ENCODE measurements at places on chromosomes 2 and 18.
A peak's percentile ranks its signal among the peaks of the same experiment; 100 is the strongest.

GRCh38 chr2:229947544-229947943 is 25.2 kb downstream of the FBXO36 start:
- no peak for DNase-seq

DNA sequence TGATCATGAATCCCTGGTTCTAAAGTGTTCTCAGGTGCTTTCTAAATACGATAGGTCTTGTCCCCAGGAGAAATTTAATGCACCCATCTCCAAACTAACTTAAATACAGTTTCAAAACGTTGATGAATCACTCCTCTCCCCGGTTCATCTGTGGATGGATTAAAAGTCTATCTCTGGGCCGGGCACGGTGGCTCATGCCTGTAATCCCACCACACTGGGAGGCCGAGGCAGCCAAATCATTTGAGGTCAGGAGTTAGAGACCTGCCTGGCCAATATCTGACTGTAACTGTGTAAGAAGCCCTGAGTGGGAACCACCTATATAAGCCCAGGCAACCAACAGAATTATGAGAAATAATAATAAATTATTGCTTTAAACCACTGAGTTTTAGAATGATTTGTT is 78.7 kb downstream of the LONRF2 start:
- DNase-seq, result no peak

GRCh38 chr18:37586656-37587225 is 21.1 kb upstream of the CELF4 start:
- no peak for DNase-seq

- DNase-seq, result no peak
Observed at GRCh38 chr2:43531251-43531650, 64.6 kb downstream of the THADA start.

DNA sequence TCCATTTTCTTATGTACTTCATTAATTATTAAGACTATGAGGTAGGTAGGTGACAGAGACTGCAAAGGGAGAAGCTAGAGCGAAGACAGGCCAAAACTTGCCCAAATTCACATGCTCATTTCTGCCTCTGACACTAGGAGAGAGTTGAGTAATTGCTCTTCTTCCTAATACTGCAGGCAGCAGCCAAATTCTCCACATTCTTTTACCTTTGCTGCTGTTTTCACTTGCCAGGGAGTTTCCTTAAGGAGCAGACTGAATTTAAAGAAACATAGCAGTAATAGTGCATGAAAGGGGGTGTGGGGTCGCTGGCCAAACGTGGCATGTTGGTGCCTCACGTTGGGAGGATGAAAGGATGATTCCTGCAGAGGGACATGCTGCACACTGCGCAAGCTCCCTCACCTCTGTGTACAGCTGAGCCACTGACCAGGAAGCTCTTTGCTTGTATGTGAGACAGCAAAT is 12.3 kb downstream of the CRIM1 start:
- no peak for DNase-seq

DNA sequence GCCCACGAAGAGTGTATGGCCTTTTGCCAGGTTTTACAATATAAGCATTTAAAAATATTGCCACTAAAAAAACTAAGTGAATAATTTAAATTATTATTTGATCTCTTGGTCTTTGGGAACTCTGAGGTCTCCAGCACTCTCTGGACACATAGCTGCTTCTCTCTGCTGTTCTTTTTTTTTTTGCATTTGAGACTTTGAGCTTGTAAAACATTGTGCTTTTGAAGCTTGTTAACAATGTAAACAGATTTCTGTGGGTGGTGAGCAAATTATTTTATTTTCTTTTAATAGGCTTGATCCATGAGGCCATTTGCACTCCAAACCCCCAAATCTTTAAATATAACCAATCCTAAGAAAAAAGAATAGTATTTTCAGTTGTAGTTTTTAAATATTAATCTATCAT is 42.0 kb downstream of the DCAF17 start:
- DNase-seq, result no peak

DNA sequence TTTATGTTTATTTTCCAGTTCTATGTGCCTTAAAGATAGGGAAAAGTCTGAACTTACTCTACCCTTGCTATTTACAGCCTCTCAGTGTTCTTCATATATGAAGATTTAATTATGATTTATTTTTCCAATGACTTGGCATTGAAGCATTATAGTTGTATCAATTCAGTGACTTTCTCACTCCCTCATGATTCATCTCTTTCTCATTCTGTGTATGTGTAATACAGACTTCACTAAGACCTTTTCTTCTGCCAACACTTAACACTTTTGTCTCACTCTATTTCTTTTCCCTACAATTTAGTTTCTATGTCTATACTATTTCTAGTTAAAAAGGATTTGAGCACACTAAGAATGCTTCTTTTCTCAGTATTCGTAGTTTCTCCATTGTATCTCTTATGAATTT is 1470.3 kb upstream of the ACVR2A start:
- DNase-seq, result no peak

DNA sequence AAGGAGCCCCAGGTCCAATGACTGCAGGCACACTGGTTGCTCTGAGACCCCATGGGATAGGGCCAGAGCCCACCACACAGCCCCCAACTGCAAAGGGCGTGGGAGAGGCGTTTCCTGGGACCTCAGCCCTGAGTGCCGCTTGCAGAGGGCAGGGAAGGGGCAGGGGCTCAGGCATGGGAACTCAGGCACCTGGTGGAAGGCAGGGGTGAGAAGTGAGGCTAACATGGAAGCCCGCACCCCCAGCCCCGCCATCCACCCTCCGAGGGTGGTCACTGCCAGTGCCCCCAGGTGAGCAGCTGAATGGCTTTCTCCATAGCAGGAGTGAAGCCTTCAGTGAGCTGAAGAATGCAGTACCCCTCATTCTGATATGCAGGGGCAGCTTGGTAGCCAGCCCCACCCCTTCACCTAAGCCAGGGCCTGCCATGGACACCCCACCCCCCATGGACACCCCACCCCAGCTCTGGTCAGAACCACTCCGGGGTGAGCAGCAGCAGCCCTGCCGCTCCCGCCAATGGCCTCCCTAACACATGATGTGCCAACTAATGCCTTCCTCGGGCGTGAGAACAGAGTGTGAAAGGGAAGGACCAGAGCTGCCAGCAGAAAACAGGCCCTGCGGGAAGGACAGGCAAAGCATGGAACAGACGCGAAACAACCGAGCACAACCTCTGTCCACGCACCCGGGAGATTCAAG is 6.6 kb downstream of the KIF1A start:
- DNase-seq, result no peak

DNA sequence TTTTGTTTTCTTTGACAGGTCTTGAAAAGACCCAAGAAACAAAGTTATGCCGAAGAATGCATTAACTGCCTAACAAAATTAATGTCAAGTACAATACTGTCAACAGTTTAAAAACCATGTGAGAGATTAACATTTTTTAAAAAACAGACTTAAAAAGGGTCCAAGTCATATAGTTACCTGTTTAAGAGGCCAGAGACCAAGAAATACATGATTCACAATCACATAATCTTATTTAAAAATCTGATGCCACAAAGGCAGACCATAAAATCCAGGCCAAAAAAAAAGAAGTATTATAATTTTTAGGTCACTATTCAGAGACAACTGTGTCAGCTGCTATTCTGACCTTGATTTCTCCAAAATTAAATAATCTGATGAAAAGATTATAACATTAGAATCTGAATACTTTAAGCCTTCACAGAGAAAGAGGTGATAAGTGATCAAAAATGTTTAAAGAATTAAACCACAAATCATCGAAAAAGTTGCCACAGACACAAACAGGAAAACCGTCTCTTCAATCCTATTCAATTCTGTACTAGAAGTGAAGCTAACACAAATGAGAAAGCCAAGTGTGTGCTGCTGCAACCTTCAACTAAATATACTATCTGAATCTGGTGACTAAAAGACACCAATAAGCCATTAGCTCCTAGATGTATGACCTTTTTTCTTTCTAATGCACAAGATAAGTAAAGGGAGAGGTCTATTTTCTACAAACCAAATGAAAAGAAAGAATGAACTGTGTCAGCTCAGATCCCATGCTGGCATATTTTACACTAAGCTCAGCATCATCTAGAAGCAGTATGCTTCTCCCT is 286.0 kb downstream of the ZEB2 start:
- peak; percentile 51 for DNase-seq

DNA sequence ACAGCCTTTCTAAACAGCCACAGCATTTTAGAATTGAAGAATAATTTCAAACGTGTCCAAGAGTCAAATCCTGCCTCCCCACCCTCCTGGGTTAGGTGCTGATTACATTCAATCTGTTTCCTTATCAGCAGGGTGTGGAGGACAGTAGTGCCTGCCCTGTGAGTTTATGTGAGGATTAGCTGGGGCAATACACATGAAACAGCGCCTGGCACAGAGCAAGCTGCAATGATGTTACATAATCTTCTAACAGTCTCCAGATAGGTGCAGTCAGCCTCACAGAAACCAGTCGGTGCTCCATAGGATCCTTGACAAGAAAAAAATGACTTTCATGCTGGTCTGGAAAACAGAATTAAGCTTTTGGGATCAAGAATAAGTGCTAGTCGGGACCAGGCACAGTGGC is 91.7 kb upstream of the ITGA6 start:
- no peak for DNase-seq

DNA sequence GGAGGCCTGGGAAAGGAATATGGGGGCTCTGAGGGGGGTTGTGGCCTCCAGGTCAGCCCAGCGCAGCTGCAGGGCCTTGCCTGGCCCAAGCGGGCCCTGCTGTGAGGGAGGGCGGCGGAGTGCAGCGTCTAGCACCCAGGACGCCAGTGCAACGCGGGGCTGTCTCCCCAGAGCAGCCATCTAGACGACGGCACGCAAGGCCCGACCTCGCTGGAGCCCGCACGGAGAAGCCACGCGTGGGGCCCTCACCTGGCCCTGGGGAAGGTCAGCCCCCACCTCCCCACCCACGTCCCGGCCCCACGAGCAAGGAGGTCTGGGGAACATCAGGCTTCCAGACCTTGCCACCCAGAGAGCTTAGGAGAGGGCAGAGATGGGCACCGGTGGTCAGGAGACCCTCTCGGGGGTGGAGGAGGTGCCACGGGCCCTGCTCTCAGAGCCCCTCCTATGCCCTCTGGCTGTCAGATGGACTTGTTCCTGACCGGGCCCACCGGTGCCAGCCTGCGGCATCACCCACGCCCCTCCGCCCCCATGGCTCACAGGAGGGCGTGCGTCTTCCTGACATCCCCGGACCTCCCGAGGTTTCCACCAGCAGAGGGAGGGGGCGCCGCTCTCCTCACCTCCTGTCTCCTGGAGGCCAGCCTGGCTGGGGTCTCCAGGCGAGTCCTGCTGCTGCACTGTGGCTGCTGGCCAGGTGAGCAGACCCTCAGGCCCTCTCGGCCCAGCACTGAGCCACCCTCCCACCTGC is 17.0 kb downstream of the GPR35 start:
- no peak for DNase-seq

- no peak for DNase-seq
Observed at GRCh38 chr2:8281950-8282857, 399.7 kb upstream of the ID2 start.

DNA sequence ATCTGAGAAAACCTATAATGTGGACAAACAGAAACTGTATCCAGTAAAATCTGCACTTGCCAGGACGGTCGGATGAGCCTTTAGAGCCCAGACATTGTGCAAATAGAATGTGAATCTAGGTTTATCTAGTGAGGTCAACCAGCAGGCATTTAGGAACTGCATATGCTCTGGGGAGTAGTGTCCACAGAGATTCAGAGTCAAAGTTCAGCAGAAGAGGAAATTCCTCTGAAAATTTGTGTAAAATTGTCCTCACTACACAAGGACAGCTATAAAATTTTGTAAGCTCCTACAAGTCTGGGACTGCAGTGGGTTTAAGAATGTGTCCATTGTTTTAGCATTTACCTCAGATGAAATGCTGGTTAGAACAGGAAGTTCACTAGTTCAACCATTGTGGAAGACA is 9.8 kb upstream of the NDUFV2 start:
- DNase-seq, result no peak

DNA sequence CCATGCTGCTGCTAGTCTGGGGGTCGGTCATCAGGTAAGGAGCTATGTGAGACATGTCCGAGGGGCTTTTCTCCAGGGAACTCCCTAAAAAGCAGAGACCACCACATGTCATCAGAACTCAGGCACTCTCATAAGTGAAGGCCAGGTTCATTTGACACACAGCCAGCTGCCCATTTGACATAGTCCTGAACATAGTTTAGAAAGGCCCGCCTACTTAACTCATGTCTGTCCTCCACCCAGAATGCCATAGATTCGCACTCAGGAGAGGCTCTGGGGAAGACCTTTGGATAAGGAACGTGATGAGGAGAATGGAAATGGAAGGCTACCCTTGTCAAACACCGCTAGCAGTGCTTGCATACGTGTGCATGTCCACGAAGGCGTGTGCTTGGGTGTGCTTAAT is 157.2 kb downstream of the PTGR3 start:
- no peak for DNase-seq

DNA sequence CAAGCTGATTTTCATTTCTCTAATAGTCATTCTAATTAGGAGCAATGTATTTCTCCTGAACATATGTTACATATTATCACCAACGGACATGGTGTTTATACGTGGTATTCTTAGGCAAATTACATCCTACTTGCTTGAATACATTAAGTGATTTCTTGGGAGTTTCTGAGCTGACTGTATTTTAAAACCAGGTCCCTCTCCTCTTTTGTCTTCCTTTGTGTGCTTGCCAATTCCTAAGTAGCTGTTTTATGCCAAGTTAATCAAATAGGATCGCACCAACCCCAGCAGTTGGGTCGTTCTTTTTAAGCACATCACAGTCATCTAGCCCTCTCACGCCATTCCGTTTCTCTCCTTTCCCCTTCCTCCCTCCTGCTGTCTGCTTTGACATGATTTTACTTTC is 75.4 kb upstream of the MAP2 start:
- no peak for DNase-seq

DNA sequence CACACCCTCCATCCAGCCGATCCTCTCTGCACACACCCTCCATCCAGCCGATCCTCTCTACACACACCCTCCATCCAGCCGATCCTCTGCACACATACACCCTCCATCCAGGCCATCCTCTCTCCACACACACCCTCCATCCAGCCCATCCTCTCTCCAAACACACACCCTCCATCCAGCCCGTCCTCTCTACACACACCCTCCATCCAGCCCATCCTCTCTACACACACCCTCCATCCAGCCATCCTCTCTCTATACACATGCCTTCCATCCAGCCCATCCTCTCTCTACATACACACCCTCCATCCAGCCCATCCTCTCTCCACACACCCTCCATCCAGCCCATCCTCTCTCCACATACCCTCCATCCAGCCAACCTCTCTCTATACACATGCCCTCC is 83.1 kb downstream of the EIPR1 start:
- DNase-seq, result no peak

DNA sequence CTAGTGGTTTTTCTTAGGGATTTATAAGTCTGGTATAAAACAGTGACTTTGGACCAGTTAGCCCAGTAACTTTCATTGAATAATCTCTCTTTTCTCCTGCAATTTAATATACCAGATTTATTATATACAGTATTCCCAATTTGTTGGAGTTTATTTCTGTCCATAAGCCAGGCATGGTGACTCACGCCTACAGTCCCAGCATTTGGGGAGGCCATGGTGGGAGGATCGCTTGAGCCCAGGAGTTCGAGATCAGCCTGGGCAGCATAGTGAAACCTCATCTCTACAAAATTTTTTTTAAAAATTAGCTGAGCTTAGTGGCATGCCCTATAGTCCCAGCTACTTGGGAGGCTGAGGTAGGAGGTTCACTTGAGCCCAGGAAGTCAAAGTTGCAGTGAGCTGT is 26.7 kb downstream of the CNNM4 start:
- DNase-seq, result no peak

GRCh38 chr2:147689220-147689909 is 155.5 kb upstream of the ACVR2A start:
- peak; percentile 61 for DNase-seq

- peak; percentile 76 for DNase-seq
Observed at GRCh38 chr2:20604951-20605381, 45.9 kb downstream of the HS1BP3 start.
